ENCODE measurements at places on chromosomes 7 and 10. TPM values are rescaled to one million over a fixed set of nuclear protein-coding genes. Genes with fewer than 3 reads are reported as not detected.

The ATRNL1 gene
- 0.30 TPM for total RNA-seq

The AGBL3 gene
- total RNA-seq = 1.1 TPM

The DENND2A gene
- 0.25 TPM for total RNA-seq

The LBX1 gene
- not detected for total RNA-seq

The MKX gene
- total RNA-seq = not detected

The HOXA10 gene
- 9.0 TPM for total RNA-seq

The AGFG2 gene
- 12.6 TPM for total RNA-seq

The CLEC5A gene
- total RNA-seq = not detected

The GRM8 gene
- not detected for total RNA-seq

The GGCT gene
- total RNA-seq = 72.8 TPM
